ENCODE measurements at places on chromosomes 11 and 22.
A peak's percentile ranks its signal among the peaks of the same experiment; 100 is the strongest.

DNA sequence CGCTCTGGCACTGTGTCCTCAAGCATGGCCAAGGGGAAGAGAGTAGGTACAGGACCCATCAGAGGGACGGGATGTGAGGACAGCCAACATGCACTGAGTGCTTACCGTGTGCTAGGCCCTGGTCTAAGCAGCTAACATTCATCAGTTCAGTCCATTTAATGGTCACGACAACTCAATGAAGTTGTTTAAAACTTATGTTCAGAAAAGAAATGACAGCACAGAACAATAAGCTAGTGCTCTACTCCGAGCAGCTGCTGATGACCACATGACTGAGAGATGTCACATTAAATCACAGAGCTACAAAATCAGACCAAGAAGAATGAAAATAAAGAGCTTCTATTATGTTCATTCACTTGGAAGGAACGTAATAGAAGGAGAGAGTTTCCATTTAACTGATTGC is 26.3 kb downstream of the PRDM10 start:
- no peak for DNase-seq

DNA sequence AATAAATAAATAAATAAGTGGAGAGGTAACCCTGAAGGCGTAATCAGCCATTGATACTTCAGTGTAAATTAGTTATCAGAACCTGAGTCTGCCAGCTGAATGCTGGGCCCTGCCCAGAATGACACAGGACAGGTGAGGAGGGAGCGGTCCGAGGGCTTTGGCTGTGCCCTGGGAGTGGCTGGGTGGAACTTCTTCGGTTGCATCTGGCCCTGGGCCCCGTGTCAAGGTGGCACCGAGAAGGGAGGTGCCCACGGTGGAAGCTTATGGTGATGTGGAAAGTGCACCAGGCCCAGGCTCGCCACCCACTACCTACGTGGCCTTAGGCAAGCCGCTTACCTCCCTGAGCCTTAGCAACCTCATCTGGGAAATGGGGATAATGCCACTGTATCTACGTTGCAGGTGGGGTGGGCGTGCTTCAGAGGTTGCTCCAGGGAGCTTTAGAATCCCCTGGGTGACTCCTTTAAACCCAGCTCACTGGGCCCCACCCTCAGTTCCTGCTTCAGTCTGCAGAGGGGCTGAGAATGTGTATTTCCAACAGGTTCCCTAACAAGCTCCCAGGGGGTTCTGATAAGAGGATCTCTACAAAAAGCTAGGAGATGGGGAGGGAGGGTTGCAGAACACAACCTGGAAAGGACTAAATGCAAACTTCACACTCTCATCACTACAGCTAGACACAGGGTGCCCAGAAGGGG is 38.8 kb downstream of the TXN2 start:
- DNase-seq: no peak

DNA sequence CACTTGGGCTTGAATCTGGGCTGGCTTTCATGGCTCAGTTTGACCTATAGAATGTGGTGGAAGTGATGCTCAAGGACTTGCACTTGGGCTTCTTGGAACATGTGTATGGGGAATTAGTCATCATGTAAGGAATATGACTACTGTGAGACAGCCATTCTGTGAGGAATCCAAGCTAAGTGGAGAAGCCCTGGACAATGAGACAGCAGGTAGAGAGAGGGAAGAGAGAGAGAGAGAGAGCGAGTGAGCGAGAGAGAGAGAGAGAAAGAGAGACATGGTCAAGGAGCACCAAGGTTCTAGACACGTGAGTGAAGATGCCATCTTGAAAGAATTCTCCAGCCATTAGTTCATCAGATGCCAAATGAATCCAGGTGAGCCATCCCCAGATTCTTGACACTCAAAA is 261.6 kb upstream of the SORL1-AS1 start:
- DNase-seq: no peak

DNA sequence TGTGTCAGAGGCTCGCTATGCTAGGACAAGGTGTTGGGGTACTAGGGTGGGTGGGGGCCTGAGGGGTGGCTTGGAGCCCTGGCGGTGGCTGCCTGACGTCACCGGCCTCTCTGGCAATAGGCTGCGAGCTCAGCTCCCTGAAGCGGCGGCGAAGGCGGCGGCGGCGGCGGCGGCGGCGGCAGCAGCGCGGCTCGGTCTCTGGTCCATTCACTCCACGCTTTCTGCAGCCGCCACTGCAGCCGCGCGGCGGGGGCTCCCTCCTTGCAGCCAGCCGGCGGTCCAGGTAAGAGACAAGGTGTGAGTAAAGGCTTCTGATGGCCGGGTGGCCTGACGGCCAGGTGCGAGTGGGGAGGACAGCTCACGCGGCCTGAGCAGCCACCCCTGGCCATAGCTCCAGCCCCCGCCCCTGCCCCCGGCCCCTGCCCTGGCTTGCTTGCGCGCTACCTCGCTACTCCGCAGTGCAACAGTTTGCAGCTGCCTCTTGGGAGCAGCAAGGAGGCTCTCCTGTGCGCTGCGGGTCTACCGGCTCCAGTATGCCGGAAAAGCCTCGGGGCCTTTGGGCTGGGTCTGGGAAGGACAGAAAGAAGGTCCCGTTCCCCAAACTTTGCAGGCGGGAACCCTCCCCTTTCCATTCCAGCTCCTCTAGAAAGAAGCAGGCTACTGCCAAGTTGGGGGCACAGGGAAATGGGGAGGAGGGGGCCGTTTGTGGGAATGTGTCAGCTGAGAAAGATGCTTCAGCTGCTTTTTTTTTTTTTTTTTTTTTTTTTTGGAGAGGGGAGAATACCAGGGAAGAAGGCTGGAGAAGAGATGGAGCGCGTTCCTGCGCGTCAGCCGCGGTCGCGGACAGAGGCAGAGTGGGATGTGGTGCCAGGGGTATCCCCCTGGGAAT is at the start of gene C11orf87:
Gene C11orf87, plus strand, starts transcription at position 210 of the 889 bp plus-strand sequence. CDS start 1,444 bp downstream, outside the sequence.
- no peak for DNase-seq

DNA sequence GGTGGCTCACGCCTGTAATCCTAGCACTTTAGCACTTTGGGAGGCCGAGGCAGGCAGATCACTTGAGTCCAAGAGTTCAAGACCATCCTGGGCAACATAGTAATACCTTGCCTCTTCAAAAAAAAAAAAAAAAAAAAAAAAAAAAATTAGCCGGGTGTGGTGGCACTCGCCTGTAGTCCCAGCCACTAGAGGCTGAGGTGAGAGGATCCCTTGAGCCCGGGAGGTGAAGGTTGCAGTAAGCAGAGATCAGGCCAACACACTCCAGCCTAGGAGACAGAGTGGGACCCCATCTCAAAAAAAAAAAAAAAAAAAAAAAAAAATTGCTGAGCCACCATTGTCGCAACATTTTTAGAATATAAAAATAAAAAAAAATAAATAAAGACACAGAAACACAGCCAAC is 7.6 kb downstream of the CKAP5 start:
- DNase-seq: no peak

DNA sequence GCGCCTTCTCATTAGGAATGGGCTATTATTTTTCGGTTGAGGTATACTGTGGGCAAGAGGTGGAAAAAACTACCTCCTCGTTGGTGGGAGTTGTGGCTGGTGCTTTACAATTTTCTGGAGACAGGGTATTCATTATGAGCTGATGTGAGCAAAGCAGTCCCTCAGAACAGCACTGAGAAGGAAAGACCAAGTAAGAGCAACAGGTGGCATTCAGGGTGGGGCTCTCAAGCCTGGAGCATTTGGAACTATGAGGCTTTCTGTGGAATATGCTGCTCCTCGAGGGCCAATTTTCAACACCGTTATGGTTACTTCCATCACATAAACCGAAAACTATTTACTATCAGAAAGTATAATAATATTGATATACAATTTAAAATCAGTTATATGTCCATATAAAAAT is 3.7 kb downstream of the SNX19 start:
- no peak for DNase-seq

- no peak for DNase-seq
Observed at GRCh38 chr11:65132238-65132987, 1.9 kb downstream of the SYVN1 start.

- DNase-seq: no peak
Observed at GRCh38 chr11:69086152-69087132, 37.7 kb downstream of the TPCN2 start.

DNA sequence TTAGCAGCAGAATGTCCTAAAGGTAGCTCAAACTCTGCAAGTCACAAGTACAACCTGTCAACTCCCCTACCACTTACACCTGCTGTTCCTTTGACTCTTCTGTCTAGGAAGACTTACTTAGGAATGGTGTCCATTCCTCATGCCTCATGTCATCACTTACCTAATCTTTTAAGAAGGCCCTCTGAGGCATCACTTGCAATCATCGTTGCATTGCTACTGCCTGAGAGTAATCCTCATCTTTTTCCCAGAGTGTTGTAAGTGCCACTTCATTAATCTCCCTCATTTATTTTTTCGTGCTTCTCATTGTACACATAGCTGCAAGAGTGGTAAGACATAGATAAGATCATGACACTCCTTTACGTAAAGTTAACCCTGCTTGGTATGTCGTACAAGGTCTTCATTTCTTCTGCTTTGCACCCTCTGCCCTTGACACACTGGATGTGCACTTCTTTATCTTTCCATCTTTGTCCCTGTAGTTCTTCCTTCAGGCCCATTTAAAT is 54.6 kb downstream of the SFI1 start:
- no peak for DNase-seq

DNA sequence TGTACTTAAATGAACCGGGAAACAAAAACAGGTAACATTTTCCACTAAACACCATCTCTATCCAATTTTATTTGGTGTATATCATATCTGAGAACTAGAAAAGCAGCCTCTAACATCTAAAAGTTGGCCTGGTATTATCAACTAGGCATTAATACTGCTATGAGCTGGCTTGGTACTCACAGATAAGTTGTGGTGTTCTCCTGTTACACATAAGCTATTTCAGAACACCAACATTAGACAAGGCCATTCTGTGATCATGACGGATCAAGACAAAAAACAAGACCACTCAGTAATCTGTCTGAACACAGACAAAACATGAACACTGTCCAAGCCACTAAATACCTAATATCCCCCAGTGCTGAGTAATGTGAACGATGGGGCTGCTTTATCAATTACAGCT is 11.9 kb downstream of the RIC3 start:
- no peak for DNase-seq

- peak; percentile 17 for DNase-seq
Observed at GRCh38 chr11:113345978-113346377, 31.6 kb downstream of the TTC12 start.

GRCh38 chr22:25028841-25029141 is 76.3 kb downstream of the KIAA1671 start:
- DNase-seq: no peak

Measured in NCI-H2029 treated with DMSO at 0.1 percent for 48 hours (cell line).